NCI-H1105 treated with DMSO at 0.1 percent for 48 hours (cell line): ENCODE measurements at places on chromosomes 12 and 14.

GRCh38 chr14:58239244-58240195 is 5.1 kb upstream of the PSMA3 start:
- DNase-seq = peak; percentile 66

DNA sequence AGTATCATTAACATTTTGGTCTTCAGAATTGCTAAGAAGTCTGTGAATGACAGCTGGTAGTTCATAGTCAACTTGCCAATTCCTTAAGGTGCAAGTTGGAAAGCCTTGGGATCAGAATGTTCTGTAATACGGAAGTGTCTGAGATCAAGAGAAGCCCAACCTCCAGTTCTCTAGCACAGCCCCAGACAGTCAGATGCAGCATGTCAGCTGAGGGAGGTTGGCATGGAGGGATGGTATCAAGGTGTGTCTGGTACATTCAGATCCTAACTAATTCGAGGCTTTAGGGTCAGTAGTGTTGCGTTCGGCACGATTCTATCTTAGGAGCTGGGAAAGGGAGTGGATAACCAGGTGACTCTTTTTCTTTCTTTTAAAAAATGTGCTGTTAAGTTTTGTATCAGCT is 38.3 kb downstream of the FNTB start:
- no peak for DNase-seq

DNA sequence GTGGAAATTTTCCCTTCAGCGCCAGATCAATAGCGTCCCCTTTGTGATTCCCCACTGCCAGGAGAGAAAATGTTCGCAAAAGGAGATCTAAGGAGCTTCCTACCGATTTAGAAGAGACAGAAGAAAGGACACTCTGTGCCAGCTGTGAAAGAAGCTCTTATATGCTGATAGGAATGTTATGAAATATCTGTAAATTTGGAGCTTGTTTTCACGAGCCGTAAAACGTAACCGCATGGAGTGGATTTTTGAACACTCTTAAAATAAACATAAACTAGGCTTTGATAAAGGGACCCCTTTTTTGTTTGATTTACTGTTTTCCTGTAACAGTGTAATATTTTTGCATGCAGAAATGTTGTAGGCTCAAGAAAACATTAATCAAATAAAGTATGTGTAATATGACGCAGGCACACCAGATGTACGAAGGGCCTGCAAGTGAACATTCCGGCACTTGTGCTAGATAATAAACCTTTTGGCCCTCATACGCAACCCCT is 346.8 kb downstream of the ETNK1 start:
- DNase-seq = no peak

DNA sequence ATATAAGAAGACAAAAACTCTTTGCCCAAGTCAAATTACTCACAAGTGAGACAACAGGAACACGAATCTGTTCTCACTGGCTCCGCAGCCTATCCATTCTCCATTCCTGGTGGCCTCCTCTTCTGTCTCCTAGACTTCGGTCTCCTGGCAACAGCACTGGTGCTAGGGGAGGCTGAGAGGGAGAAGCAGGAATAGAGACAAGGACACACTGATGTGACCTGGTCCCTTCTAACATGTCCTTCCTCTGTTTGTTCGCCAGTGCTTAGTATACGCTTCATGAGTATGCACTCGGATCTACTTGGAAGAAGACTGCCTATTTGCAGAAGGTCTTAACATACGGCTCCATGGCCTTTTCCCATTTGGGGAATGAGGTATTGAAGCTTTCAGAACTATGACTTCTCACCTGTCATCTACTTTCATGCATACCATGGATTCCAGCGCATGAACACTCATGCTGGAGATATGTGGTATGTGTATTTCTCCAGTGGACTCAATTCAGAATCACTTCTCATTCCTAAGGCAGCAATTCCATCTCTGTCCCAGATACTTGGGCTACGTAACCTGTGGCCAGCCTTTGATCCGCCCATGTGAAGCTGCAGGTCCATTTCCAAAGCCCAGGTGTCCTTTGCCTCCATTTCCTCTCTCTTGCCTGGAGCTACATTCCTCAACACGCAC is 33.9 kb downstream of the BHLHE41 start:
- DNase-seq = no peak

DNA sequence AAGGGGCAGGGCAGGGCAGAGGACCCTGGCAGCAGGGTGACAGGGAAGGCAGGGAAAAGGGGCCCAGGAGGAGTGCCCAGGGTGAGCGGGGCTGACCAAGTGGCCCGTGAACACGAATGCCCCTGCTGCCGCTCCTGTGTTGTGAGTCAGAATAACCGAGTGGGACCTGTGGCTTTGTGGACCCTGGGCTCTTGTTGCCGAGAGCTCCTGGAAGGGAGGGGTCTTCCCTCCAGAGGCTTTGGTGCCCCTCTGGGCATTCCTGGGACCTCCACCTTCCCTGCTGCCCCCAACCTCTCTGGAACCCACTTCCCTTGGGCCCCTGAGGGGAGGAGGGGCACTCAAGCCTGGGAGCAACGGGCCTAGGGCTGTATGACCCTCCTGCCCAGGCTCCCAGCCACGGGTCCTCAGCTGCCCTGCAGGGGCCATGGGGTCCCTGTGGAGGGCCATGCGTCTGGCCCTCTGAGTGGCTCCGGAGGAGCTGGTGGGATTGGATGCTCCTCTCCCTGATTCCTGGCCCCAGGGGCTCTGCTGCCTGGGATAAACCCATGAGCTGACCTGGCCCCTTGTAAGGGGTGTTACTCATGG is 319.4 kb downstream of the TMEM121 start:
- no peak for DNase-seq

GRCh38 chr14:20092050-20092449 is 18.5 kb upstream of the OR4K17 start:
- DNase-seq = no peak

- DNase-seq = peak; percentile 19
These were observed 688 bp upstream of the RASSF3 start for GRCh38 chr12:64609536-64610078.

- no peak for DNase-seq
These were observed 23.1 kb downstream of the PIK3C2G start for GRCh38 chr12:18284386-18284785.

- no peak for DNase-seq
These were observed 23.3 kb downstream of the CYP46A1 start for GRCh38 chr14:99707420-99707819.

GRCh38 chr12:124648710-124649384 is 81.4 kb upstream of the NCOR2 start:
- no peak for DNase-seq

GRCh38 chr12:58812214-58812613 is 108.1 kb downstream of the LRIG3 start:
- no peak for DNase-seq
